Right cardiac atrium (tissue), 5 donors: ENCODE measurements at places on chromosomes 3 and 15. TPM values are rescaled to one million over a fixed set of nuclear protein-coding genes. Genes with fewer than 3 reads are reported as not detected.

GRCh38 chr3:185825006-185825638 lies at the start of gene IGF2BP2:
Gene IGF2BP2, minus strand, starts transcription at chr3:185825042. Its CDS starts 82 bp downstream, at chr3:185824960.
- DNase-seq: peak; percentile 76

DNA sequence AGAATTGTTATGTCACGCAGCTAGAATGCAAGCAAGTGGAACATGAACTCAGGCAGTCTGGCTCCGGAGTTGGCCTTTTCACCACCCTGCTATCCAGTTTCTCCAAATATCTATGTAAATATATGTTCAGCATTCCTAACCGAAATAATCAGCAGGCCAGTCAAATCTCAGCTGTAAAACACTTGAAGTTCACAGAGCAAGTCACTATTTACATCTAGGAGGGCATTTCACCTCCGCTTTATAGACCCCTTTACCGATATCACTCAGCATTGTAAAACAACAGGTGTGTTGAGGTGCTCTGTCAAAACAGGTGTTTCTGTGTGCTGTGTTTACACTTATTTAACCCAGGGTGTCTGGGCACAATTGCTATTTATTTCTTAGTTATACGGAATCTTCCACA lies 12.2 kb upstream of the HES1 start:
- no peak for DNase-seq

DNA sequence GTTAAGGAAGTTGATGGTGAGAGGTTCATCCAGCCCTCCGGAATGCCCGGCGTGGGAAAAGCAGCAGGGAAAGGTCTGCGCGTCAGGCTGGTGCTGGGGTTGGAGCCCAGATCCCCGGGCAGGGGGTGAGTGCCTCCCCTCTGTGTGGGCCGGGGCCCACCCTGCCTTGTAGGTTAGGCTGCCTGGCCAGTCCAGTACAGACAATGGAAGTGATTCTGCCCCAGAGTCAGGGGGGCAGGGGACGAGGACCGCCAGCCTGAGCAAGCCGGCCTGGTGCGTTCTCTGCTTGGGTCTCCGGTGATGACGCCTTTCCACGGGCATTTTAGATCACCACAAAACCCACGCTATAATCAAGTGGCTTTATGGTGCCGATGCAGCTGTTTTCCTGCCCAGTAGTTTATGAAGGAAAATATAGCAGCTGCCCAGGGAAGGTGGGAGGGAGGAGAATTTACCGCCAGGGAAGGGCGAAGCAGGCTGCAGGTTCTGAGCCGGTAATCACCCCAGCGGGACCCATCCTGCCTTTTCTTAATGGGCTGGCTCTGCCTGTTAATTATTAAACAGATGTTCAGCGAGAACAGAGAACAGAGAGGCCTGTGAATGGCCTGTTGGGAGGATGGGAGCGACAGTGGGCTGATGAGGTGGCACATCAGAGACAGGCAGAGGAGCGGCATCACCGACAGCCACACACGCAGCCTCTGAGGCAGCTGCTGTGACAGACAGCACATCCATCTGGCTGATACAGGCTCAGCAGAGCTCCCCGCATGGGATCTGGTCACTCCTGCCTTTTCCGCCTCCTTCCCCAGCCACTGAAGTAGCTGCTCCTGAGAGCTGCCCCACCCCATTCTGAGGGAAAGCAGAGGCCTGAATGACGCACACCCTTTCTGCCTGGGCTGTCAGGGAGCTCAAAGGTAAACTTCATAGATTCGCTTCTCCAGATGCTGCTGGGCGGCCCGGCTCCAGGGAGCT lies 35.2 kb downstream of the BDH1 start:
- no peak for DNase-seq

DNA sequence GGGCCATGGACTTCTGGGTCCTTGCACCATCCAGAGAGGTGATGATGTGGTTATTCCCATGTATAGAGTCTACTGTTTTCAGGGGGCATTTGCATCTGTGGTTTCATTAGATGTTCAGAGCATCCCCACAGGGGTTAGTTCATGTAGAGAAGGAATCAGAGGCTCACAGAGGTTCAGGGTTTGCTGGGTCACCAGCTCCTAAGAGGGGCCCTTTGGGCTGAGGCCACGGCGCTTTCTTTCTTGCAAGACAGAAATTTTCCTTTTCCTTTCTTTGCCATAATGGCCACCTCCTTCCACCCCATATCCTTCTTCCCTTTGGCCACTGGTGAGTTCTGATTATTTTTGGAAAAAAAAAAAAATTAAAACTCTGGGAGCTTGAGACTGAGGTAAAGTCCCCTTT lies 62.3 kb downstream of the APBA2 start:
- no peak for DNase-seq

DNA sequence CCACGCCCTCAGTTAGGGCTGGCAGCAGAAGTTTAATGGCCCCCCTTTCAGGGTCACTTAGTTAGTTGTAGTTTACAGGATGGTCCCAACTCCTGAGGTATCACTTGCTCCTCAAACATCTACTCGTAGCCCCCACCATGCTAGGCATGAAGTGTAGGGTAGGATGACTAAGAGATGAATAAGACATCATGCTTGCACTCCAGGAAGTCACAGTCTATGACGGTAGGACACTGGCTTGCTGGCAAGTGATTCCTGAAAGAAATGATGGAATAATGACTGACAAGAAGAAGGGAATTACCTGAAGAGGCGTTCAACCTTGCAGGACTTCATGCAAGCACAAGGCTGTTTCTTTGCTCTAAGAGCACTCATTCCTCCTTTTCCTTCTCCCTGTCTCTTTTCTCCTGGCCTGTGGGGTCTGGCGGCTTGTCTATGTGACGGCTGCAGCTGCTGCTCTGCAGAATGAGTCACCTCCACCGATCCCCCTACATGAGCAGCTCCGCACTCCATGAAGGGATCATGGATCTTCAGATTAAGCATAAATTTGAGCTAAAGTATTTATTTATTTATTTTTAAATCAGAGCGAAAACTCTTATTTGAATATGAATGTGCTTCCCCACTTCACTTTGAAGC lies 82.9 kb upstream of the BOC start:
- no peak for DNase-seq

- DNase-seq: peak; percentile 51
Measured at GRCh38 chr3:140636406-140637138, 41.3 kb upstream of the TRIM42 start.

- no peak for DNase-seq
Measured at GRCh38 chr15:49923671-49924070, 195.4 kb downstream of the ATP8B4 start.

DNA sequence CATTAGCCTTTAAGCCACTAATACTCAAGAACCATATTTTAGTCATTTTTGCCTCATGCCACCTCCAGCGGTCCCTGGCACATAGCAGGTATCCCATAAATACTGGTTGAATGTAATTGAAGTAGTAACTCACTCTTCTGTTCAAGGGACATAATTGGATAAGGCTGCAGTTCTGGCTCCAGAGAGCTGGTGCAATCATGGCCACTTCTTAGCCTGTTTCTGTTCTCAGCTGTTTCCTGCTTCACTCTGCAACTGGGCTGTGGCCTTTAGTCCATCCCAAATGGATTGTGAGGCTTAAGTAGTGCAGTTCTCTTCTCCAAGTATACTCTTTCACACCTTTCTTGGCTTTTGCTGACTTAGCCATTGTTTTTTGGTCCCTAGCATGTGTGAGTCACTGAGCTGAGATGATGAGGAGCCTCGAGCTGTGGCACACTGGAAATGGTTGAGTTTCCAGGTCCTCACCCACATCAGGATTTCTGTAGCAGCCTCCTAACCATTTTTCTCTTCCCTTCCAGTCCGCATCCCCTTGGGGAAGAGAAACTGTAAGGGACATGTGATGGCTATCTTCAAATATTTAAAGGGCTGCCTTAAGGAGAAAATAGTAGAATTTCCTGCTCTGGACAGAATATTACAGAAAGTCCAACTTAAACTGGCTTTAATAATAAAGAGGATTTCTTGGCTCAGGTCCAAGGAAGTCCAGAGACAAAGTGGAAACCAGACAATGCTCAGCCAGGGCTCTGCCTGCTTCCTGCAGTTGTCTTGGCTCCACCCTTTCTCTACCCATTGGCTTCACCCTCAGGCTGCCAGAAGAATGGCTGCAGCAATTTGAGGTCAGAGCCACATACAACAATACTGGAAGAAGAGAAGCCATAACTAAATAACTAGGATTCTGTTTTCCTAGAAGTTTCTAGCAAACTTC lies 305.4 kb upstream of the ROPN1 start:
- no peak for DNase-seq

GRCh38 chr15:67241132-67241855 lies 13.2 kb downstream of the AAGAB start:
- DNase-seq: no peak

DNA sequence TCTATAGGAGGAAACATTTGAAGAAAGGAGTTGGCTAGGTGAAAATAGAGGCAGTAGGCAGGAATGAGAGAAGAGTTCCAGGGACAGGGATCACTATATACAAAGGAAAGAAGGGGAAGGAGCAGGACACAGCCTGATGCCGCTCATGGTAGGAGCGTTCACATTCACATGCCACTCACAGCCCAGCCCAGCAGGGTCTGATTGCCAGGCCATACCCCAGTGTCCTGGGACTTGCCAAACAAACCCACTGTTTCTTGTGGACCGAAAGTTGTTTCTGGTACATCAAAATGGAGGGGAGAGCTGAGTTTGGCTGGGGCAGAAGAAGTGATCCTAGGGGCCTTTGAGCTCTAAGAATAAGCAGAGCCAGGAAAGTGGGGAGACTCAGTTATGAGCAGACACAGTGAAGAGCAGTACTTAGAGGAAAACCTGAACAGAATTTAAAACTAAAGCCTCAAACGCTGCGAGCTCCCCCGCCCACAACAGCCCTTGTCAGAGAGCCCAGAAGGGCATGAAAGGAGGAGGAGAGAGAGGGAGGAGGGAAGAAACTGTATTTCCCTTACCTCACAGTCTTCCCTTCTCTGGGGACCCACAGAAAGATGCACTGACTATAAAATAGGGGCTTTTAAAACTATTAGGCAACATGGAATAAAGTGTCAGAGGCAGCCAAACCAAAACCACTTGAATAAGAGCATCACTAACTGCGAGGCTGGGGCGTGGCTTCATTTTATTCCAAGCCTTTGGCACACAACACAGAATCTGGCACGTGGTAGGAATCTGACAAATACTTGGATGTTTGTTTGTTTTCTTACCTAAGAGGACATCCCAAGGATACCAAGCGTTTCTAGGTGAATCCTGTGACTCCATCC lies 129.0 kb downstream of the RPL22L1 start:
- peak; percentile 60 for DNase-seq

The LRRC34 gene
- 2.1 TPM for total RNA-seq

The GOLGA8Q gene
- 0.71 TPM for total RNA-seq

The SLC6A11 gene
- total RNA-seq: not detected

The DAZL gene
- total RNA-seq: not detected
